ENCODE measurements at places on chromosomes 5 and 9.

GRCh38 chr5:92761585-92761984 lies 819.4 kb downstream of the NR2F1-AS1 start:
- DNase-seq, result no peak

DNA sequence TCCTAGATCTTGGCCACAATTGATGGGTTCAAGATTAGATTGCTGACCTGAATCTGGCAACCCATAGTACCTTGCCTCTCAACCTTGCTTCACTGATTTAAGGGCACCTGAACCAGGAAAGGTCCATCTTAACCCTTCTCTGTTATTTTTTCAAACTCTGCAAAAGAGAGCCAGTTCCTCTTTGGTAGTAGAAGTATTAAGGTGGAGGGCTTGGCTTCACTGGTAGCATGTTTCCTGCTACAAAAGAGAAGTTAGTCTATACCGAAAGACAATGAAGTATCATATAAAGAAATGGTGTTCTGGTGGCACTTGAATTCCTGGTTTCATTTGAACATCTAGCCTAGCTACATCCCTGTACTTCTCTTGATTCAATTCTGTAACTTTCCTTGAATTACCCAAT lies 8.5 kb downstream of the ALG2 start:
- DNase-seq, result no peak

- no peak for DNase-seq
Measured at GRCh38 chr5:112014783-112015395, 257.9 kb upstream of the NREP start.

DNA sequence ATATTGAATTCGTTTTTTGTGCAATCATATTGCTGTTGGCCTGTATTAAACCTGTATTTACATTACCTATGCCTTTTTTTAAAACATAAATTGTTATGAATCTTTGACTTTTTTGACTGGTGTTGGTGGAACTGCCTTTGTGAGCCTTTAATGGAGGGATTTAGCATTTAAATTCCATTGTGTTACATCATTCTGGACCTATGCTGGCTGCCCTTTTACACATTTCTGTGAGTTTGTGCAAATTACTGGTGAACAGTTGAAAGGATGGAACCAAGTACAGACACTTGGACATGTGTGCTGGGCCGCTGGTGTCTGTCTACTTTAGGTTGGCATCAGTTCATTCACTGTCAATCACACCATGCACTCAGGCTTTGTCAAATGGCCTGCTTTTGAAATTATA lies 3.4 kb downstream of the SNX18 start:
- no peak for DNase-seq

DNA sequence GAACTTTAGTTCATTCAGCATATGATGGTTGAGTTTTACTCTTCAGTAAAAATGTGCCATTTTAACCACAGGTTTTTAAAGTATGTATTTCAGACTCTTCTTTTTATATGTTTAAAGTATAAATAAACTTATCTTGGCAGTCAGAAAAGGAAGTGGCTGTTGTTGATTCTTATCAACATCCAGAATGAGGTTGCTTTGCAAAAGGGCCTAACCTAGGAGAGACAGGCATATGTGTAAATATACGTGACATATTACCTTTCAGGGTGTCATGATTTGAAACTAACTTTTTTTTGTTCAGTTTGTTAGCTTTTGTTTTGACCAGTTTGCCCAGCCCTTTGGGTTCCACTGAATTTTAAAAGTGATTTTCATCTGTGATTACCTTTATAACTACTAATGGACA lies 7.4 kb downstream of the SMARCA2 start:
- DNase-seq, result no peak

- no peak for DNase-seq
Measured at GRCh38 chr5:76638479-76638878, 15.3 kb upstream of the F2RL2 start.

DNA sequence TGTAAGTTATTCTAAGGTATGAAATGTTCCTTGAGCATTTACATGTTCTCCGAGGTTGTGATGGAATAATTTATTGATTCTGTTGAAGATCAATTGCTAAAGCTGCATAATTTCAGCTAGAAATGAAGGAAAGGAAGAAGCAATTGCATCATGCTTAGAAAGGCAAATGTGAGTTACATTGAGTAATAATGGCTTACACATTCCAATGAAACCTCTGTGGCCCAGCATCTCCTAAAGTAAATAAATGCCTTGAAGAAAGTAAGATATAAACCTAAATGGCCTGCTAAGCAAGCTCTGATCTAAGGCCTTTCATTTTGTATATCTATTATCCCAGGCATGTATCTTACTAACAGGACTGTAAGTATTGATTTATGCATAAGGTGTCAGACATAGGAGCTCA lies 677.3 kb upstream of the RGMB start:
- DNase-seq, result no peak
